NCI-H226 (cell line): ENCODE measurements at places on chromosomes 12 and 14.
A peak's percentile ranks its signal among the peaks of the same experiment; 100 is the strongest.

DNA sequence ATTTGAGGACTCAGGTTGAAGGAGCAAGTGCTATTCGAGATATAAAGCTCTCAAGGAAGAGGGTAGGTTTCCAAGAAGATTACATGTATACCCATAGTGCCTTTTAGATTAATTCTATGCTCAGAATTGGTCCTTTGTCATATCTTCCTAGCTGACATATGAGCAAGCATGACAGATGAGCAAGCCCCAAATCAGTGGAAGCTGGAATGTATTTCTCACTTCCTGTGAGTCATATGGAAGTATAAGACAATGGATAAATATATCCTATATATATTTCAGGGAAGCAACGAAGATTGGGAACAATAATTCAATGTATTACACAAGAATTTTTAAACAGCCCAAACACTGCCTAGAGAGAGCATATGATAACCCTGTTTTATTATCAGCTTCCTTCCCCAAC is 674.1 kb upstream of the ATXN7L3B start:
- no peak for DNase-seq

DNA sequence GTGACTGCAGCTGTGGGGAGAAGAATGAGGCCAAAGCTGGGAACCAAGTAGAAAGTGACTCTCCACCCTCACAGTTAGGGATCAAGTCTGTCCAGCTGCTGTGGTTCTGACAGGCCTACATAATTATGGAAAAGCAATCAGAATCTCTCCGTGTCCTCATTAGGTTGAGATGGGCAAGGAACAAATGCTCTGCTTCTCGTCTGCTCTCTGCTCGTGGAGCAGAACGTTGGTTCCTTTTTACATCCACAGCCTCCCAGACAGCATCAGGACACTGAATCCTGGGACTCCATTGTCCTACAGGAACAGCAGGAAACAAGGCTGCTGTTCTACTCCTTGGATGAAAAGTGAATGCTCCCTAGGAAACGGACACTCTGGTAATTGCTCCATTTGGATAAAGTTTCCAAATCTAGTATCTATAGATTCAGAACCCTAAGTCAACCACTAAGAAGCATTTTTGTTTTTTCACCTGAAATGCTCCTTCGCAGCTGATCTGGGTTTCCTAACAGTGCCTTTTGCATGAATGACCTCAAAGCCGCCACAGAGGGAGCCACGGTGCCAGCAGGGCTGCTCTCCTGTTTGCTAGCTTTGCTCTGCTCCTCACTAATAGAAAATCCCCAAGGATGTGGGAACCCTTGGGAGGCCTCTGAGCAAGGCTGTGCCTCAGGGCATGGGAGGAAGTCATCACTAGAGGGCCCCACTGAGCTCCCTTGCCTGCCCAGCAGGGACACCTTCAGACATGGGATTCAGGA is 102.0 kb downstream of the EGLN3 start:
- DNase-seq, result peak; percentile 75

- DNase-seq, result no peak
Measured at GRCh38 chr12:131466306-131466705, 244.6 kb upstream of the SFSWAP start.

DNA sequence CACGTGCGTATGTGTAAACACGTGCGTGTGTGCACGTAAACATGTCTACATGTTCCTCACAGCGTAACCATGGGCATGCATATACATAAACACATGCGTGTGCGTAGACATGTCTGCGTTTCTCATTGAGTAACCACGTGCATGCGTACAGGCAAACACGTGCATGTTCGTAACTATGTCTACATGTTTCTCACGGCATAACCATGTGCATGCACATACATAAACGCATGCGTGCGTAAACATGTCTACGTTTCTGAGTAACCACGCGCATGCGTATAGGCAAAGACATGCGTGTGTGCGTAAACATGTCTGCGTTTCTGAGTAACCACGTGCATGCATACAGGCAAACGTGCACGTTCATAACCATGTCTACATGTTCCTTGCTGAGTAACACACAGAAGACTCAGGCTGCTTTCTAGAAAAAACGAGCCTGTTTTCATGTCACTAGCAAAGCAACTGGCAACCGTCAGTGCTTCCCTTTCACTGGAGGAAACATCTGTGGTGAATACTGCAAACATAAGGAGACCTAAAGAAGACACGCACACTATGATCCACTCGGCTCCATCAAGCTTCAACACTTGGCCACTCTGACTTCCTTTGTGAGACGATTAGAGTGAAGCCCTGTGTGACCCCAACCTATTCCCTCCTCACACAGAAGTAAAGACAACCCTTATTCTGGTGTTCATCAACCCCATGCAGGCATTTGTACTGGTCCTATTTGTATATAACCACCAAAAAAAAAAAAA is 28.8 kb downstream of the POLE start:
- DNase-seq, result no peak

DNA sequence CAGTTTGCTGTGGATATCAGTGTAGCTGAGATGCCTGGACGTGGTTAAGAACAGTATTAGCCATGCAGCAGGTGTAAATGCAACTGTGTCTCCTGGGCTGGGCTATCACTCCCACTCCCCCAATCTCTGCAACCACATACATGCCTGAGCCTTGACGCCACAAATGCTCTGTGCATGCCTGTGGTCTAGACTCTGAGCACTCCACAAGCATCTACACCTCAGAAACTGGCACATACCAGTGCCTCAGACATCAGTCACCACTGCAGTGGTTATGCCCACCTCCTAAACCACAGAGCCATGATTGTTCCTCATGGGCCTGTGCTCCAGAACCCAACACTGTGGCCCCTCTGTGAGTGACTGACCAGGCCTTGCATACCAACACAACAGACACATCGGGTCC is 226.8 kb upstream of the ALG10 start:
- DNase-seq, result peak; percentile 98

DNA sequence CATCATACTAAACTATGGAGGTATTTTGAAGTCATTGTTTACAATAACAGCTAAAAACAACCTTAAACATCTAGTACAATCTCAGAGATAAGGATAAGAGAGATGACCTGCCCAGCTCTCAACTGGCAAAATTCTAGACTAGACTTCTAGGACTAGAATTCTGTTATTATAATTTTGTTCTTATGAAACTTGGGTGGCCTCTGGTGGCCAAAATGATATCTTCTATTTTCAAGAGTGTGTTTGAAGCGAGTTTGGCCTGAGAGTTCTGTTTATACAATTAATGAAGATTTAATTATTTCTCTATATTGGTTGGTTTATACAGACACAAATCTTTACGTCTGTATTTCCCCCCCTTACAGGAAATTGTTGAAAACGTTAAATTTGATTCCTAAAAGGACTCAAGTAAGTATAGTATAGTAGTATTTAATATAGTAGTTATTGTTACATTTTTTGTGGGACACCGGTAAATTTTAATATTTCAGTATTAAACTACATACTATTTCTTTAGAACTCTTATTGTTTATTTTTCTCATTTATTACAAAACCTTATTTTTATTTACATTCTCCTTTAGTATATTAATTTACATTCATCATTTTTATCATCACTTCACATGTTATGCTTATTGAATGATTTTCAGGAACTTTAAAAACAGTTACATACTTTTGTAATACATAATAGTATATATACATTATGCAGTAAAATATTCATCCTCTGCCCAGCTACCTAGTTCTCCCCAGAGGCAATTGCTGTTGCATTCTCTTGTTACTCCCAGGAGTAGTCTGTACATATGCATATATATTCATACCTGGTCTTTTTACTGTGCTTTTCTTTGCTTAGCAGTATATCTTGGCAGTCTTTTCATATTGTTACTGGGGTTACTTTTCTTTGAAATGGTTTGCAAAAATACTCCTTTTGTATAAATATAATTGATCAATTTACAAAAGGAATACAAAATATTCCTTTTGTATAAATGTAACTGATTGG is 6.6 kb downstream of the PPHLN1 start:
- peak; percentile 33 for DNase-seq

DNA sequence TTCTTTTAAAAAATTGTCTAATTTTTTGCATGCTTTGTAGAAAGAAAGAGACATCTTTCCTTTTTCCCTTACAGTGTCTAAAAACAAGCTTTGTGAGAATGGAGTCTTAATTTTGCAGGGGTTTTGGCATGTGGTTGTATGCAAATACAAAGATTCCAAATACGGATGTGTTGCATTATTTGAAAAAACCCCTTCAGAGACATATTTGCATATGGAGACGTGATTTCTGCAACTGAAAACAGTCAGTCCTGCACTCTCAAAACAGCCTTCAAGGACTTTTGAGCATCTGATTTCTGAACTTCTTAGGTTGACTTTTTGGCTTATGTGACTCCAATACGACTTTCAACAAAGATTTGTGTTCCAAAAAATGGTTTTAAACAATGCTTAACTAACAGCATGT is 7.8 kb downstream of the IRAK3 start:
- no peak for DNase-seq

DNA sequence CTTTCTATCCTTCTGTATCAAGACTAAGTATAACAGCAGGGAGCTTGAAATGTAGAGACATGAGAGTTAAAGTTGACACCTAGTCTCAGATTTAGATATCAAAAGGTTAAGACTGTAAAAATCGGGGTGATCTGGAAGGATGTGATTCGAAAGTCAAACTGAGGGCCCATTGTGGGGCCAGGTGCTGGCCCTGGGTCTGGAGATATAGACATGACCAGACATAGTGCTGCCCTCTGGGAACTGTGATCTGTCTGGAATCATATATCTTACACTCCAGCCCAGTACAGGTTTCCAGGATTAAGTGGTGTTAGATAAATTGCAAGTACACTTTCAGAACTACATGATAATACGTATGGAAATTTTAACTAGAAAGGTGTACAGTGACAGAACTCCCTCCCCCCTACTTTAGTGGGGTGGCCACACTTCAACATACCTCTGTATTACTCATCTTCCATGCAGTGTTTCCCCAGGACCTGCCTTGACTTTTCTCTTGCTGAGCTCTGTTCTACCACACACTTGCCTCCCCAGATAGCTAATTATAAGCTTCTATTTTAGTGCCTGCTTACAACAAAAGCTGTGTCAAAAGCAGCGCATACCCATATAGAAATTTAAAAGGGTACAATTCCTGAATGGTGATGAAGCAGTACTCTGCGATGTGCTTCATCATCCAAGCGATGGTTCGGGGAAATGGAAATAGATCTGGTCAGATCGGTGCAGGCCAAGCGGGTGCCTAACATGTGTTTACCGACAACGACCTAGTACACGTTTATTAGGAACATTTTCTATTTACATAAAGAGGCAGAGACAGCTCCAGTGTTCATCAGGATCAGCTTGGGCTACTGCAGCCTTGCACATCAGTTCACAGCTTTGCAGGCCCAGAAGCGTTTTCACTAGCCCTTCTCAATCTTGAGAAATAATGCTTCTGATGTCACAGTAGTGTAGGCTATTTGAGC is 68.7 kb downstream of the ARF6 start:
- peak; percentile 51 for DNase-seq

GRCh38 chr12:49388682-49389386 is 21.6 kb downstream of the SPATS2 start:
- DNase-seq, result no peak

DNA sequence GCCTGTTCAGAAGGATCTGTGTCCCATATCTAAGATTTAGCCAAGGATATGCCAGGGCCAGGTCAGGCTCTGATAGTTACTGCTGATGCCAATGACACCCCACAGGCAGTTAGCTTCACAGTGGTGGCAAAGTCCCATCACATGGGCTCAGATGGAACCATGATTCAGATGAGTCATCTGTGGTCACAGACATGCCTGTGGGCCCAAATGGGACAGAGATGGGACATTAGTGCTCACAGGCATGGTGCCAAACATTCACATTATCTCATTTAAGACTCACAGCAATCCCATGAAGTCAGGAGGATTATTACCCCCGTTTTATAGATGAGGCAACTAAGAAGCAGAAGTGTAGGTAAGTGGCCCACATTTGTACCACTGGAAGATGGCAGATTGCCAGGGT is 207.8 kb downstream of the DPF3 start:
- DNase-seq, result no peak

DNA sequence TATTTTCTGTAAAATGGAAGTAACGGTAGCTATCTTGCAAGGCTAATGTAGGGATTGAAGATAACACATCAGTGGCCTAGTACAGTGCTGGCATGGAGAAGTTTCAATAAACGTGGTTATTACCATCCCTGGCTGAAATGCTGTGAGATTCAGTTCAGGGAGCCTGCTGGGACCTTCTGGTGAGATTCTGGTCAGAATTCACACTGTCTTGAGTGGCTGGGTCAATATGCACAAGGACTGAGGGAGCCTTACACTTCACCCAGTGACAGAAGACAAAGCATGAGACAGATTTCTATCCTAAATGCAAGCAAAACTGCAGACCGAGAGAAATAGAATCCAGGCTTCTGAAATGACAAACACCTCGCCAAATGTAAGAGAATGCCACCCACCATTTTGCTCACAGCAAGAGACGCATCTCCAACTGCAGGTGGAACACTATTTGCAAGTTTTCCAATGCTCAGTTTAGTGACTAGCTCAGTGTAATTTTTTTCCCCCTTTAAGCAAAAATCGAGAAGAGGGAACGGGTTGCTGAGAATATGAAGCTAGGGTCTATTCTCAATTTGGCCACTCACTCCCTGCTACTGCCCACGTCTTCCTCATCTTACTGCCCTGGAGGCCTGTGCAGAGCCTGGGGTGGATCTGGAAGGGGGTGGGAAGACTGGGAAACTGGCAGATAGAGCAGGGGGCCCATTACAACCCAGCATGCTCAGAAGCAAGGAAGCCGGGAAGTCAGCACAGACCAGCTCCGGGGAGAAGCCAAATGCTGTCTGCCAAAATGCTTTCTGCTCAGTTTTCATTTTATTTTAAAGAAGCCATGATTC is 201.3 kb downstream of the TTC7B start:
- DNase-seq, result no peak

- no peak for DNase-seq
Measured at GRCh38 chr14:90652626-90653025, 163.6 kb downstream of the TTC7B start.

GRCh38 chr12:106022568-106023012 is 116.2 kb downstream of the NUAK1 start:
- no peak for DNase-seq
